GM12892 (cell line): ENCODE measurements at places on chromosomes 3 and 15.

DNA sequence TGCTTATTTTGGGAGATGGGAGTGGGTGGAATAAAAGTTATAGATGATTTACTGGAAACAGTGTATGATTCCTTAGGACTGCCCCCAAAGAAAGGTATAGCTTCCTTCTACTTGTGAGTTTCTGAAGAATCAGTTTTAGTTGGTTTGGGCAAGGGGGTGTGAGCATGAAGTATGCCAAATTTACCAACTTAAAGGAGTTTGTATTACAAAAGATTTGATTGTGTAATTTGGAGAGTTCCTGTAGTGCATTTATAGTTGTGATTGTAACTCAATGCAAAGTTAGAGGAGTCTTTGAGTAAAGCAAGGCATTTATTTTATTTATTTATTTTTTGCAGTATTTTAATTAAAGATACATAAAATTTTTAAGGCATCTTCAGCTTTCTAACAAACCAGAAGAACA, 42.8 kb downstream of the TSC22D2 start:
- no peak for DNase-seq

DNA sequence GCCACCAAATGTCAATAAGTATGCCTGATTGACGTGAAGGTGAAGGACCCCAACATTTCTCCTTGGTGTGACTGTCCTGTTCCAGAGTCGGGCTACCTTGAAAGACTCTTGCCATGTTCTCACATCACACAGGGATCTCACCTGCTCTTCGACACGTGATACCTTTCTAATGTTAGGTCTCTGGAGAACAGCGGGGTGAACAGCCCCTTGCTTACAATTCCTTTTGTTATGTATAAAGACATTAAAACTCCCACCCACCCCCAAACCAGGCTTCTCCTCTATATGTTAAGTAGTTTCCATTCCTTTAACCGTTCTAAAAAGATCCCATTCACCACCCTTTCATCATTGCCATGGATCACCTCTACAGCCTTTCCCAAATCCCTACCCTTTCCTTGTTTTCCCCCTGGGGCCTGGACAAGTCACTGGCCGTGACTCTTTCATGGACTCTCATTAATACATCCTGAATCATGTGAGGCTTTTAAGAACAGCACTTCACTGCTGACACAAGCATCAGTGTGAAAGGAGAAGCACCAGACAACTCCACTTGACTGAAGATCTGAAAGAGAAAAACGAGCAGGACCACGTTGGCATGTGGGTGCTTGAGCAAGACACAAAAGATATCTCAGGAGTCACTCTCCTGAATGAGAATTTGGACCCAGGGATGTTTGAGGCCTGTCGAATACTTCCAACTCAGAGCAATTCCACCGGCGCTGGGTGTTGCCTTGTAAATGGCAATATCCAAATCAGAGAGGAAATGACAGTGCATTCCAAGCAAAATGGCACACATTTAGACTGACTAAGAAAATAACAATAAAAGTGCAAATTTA, 115.0 kb downstream of the FOXP1 start:
- no peak for DNase-seq

- no peak for DNase-seq
Observed at GRCh38 chr3:146823622-146824021, 218.5 kb upstream of the PLSCR5 start.

- DNase-seq = no peak
Observed at GRCh38 chr15:67992834-67993233, 61.3 kb upstream of the PIAS1 start.

DNA sequence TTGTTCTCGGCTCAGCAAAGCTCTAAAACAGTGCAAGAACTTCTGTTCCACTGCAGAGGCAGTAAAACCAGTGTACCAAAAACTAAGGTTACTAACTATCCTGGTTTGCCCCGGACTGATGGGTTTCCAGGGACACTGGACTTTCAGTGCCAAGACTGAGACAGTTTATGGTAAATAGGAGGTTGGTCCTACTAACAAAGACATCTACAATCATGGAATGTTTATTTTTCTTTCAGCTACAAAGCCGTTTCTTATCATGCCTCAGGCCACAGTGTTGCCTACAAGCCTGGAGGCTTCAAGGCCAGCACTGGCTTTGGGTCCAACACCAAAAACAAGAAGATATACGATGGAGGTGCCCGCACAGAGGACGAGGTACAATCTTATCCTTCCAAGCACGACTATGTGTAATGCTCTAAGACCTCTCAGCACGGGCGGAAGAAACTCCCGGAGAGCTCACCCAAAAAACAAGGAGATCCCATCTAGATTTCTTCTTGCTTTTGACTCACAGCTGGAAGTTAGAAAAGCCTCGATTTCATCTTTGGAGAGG, 20.8 kb downstream of the CLDN18 start:
- no peak for DNase-seq

DNA sequence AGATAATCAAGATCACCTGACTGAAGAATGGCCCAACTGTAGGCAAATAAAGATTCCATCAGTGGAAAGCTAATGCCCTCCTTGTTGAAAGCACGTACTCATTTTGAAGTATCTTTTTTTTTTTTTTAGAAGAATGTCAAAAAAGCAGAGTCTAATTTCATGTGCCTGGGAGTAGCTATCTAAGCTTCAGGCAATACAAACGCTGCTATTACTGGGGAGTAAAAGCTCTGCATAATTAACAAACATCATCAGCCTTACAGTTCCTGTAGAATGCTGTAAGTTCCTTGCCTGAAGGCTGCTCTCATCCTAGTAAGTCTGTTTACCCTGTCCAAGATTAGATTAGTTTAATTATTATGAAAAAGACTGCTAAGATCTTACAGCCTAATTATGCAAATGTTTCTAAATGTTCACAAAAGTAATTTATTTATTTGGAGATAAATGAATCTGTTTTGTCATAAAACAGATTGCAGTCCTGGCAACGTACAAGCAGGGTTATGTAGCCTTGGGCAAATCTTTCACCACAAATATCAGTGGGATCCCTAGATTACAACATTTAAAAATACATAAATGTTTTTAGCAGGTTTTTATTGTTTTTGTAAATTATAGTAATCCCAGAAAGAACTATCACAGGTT, 451.3 kb upstream of the AGTR1 start:
- no peak for DNase-seq
